Activated CD4-positive, alpha-beta T cell treated with anti-CD3 and anti-CD28 coated beads, Interleukin-2, amount 10 ng/mL, durations not matched to agents 24 days and 14 days (primary cell): ENCODE measurements at places on chromosomes 3 and 15.

DNA sequence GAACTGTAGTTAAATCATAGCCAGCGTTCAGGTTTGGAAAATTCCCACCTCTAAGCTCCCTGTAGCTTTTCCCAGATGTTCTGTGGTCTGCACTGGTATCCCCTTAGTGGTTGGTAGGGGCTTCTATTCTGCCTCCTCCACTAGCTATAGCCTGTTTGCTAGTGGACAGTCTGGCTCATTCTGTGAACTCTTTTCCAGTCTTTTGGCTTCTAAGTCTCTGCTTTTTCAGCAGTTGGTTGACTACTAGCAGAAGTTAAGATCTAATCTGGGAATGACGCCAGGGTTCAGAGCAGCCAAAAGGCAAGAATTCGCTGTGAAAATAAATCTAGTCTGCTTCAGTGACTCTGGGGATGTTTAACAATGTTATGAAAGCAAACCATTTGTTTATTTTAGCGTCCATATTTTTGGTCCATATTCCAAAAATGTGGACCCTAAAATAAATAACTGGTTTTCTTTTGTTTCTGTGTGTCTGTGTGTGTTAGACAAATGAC is 73.7 kb upstream of the WDR72 start:
- no peak for DNase-seq

DNA sequence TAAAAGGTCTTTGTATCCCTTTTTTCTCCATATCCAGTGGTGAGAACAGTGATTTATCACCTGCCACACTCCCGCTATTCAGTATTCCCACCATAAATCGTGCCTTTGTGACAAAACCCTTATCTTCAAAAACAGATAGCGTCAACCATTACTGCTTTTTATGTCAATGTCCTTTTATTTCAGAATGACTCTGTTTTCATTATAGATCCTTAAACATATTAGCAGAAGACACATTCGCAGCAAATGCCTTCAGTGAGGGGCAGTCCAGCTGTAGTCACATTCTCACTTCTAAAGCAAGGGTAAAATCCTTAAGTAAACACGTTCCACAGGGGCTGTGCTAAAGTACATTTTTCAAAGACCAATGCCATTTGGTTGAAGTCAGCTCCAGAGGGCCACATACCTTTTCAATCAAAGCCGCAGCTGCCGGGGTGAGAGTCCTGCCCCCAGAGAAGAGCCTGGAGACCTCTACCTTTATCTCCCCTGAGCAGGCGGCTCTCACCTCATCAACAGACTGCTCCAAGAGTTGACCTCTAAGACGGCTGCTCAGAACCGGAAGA is 53.4 kb downstream of the PDZRN3 start:
- no peak for DNase-seq

DNA sequence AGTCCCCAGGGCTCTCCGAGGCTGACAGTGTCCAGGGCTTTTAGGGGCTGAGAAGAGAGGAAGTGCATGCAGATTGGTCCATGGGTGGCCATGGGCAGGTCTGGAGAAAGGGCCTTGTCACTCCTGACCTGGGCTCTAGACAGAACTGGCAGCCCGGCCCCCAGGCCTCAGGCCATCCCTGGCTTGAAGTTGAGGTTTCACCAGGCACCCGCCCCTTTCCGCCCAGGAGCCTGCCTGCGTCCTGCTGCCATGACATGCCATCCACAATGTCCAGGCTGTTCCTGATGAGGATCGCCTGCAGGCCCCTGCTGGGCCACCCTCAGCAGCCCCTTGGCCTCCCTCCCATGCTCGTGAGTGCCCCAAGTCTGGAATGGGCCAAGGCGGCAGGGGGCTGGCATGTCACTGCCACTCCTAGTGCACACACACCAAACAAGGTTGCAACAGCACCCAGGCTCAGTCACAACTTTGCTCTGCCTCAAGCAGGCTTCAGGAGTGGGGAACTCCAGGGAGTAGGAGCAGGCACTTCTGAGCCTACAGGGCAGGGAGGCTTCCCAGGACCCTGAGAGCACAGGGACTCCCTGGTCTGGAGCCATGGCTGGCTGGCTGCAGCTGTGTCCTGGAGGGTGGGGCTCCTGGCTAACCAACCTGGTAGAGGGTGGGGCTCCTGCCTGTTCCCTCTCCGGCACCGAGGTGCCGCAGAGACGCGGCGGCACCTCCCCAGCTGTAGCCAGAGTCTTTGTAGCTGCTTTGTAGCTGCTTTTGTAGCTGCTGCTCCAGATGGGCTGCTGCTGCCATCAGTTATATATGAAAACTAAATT is 1457.1 kb upstream of the GBE1 start:
- no peak for DNase-seq

GRCh38 chr3:195249057-195249770 is 21.7 kb downstream of the XXYLT1 start:
- DNase-seq: no peak

GRCh38 chr3:146503461-146504202 is 34.3 kb upstream of the PLSCR2 start:
- DNase-seq: no peak

DNA sequence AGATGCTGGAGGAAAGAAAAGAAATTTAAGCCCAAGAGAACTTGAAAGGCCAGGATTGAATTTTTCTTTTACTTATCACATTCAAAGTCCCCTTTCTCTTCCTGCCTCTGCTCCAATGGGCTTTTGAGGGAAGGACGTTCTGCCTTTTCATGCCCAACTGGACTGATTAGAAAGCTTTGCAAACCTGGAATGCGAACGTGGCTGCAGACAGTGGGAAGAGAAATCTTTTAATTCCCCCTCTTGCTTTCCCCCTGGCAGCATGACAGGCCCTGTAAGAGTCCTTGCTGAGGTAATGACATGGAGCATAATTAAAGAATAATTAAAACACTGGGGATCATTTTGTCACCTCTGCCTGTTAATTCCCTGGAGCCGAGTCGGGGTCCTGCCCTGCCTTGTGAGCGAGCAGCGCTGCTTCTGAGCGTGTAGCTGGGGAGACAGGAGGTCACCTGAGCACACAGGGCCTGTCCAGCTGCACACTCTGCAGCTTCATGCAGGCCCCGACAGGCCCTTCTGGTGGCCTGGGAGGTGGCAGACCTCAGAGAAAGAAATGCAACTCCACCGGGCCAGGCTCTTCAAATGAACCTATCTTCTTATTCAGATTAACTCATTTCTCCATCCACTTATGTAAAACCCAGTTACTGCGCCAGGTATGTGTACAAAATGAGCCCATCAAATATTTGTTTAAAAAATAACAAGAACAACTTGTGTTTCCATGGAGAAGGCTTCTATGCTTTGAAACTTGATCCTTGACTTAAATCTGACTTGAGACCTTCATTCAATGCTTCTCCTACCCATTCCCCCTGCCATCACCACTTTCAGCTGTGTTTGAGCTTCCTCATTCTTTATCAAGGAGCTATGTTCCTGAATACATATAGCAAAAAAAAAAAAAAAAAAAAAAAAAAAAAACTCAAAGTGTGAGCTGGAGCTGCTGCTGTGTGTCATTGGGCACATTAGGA is 628.2 kb upstream of the CFAP20DC start:
- DNase-seq: no peak

DNA sequence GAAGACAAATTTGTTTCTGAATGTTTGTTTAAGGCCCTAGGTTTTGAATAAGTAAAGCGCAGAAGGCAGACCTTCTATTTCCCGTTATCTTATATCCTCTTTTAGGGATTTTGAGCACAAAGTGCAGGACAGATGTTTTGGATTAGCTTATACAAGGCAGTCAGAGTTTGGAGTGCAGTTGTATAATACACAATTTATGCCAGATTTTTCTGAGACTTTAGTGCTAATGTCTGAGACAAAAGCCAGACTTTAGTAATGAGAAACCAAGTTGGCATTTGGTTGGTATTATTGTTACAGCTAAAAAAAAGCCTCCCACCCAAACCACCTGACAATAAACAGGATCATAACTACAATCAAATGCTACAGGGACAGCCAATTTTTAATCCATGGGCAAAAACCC is 309.9 kb upstream of the SATB1 start:
- DNase-seq: no peak
